T-cell (primary cell): ENCODE measurements at places on chromosomes 1 and 21.

- no peak for DNase-seq
Measured at GRCh38 chr1:183628537-183628936, 7.0 kb downstream of the ARPC5 start.

DNA sequence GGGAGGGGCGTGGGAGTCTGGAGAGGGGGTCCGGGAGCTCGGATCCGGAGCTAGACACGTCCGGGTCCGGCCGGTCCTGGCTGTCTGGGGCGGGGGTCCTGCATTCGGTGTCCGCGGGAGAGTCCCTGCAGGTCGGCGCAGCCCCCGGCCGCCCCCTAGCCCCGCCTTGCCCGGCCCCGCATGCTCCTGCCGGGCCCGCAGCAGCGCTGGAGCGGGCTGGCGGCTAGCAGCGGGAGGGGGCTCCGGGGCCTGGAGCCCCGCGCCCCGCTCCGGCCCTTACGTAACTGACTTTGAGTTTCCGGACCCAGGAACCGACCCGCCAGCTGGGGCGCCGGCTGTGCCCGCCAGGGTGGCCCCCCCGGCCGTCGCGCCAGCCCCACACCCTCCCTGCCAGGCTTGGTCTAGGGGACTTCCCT lies 26.9 kb upstream of the EPB41 start:
- peak; percentile 78 for DNase-seq

DNA sequence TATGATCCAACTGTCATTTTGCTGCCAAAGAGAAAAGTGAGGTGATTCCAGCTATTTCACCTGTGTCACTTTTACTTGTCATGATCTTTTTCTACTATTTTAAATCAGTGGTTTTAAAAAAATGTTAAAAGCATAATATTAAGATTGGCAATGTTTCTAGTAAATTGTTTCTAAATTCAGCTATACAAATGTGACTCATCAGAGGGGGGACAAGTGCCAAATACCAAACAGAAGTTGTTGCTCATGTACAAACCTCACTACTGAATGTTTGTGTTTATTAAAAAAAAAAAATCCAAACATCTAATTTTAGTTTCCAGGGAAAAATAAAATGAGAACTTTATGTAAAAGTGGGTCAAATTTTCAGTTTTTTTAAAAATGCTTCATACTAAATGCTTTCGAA lies 346.2 kb upstream of the SNX7 start:
- DNase-seq = no peak

DNA sequence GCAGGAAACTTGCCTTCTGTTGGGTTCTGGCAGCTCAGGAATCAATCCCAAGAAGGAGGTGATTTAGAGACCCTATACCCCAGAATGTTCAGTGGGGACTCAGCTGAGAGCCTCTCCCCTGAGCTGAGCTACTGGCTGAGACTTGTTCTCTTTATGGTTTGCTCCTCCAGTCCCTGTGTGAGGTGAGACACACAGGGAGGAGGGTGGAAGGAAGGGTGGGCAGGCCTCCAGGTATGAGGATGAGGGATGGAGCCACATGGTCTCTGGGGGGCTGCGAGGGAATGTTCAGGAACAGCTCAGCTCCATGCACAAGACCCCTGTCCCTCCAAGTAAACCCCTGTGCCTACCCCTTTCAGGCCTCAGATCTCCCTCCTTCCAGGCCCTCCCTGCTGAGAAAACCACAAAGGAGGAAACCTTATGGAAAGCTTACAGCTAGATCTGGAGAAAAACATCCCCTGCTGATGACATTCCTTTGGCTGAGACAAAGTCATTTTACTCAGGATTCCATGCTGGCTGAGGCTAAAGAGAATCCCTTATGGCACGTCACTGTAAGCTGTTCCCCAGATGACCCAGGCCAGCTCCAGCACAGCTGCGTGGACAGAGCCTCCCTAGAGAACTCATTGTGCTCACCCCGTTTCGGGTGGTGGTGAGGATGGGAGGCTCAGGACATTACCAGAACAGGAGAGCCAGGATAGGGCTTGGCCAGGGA lies 91.5 kb upstream of the IPO9 start:
- DNase-seq = no peak

GRCh38 chr21:28539623-28539988 lies 453.1 kb downstream of the LTN1 start:
- no peak for DNase-seq

- no peak for DNase-seq
Measured at GRCh38 chr1:172024516-172024915, 183.2 kb downstream of the DNM3 start.

GRCh38 chr1:156836892-156837291 lies 20.2 kb upstream of the SH2D2A start:
- no peak for DNase-seq

- DNase-seq = no peak
Measured at GRCh38 chr1:18707696-18708257, 77.1 kb downstream of the PAX7 start.

DNA sequence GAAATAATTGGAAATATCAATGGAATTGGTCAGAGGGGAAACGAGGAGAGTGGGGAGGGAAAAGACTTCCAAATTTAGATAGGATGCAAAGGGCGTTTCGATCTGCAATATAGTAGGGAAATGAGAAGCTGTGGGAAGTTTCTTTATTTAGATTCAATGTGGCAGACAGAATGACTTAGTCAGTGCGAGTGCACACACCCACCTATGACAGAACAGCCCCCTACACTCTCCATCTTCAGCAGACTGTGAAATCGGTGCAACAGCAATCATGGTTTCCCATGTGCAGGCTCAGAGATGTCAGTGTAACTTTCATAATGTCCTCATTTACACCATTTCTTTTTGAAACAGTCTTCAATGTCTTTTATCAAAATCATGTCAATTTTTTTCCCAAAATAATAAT lies 46.0 kb downstream of the DIP2A start:
- DNase-seq = no peak

DNA sequence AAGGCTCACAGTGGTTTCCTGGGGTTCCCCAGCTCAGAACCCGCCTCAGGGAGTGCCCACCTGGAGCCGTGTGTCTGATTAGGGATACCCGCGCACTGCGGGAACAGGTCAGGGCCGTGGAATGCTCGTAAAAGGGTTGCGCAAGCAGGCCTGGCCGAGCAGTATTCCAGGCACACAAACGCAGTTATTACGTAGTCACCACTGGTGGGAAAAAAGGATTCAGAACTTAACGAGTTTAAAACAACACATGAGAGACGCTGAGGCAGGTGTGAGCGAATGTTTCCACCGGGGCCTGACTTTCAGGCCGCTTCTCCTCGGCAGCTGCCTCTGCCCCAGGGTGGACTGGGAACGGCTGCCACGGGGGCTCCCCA lies 18.2 kb downstream of the PLCH2 start:
- no peak for DNase-seq

DNA sequence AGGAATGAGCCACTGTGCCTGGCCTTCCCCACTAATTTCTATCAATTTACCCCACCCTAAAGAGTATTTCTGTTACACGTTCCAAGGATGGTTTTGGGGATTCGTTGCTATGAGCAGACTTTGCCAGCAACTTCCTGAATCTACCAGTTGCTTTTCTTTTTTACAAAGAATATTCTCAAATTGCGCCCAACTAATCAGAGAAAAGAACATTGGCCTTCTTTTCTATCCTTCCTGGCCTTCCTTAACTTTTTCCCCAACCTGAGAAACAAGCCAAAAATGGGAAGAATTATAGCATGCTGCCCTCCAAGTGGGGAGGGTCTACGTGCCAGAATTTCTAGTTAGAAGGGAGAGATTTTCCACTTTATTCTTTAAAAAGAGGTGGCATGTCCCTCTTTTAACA lies 44.9 kb upstream of the SLC45A1 start:
- DNase-seq = no peak

DNA sequence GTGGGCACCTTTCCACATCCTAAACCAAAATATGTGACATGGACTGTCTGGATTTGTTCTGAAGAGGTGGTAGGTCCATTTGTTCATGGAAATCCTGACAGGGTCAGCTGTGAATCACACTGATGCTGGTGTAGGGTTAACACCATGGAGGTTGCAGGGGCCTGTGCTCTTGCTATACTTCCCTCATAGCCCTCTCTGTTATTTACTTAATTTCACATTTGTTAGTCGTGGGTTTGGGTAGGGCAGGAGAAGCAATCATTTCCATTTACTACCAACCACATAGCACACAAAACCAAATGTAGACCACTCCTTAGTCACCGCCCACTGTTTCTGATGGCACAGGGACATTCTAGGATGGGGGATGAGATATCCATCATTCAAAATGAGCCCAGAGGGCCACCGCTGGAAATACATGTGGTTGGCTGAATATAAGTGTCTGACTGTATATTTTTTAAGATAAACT lies 61.8 kb upstream of the POU2F1 start:
- no peak for DNase-seq

DNA sequence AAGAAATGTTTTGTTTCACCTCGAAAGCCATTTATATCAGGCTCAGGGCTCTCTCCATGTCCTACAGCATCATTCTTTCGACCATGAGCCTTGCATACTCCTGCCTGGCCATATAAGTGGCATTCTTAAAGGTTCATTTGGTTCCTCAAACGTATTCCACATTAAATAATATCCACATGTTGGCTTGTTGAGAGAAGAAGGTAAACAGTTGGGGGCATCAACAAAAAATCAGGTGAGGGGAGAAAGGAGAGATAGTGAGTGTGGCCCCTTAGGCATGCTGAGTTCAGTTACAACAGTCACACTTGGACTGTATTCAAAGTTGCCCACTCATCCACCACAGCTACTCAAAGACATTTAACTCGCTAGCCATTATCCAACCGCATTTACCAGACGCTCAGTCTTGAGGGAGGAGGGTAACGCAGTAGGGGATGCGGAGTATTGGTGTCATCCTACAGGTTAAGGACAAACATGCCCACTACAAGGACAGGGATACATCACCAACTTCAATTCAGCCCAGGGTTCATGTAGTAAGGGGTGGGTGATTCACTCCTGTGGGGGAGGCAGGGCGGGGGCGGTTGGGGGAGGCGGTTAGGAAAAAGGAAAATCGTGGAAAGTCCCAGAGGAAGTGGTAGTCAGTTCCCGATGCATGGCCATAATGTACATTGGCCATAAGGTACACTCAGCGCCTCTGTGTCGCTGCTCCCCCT lies 1.4 kb downstream of the ZNF697 start:
- no peak for DNase-seq

DNA sequence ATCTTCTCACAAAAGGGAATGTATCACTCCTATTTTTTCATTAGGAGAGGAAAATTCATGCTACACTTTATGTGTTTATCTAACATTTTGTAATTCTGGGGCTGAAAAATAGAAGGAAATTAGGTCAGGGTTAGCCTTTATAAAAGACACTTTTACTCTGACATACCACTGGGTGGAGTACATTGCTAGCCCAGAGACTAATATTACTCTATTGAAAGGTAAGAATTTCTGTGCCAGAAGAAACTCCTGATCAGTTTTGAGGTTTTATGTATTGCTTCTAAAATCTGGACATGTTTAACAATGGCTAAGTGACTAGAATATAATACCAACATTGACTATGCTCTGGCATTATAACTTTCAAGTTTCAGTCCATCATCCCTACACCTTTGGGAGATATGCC lies 724.6 kb downstream of the USP25 start:
- no peak for DNase-seq
